Activated naive CD8-positive, alpha-beta T cell treated with anti-CD3 and anti-CD28 coated beads for 36 hours (primary cell): ENCODE measurements at places on chromosomes 11 and 22. TPM values are rescaled to one million over a fixed set of nuclear protein-coding genes. Genes with fewer than 3 reads are reported as not detected.

Gene HBG1
- not detected for total RNA-seq

- no peak overlapping the region for H3K4me3 ChIP-seq
- H3K36me3 ChIP-seq: peaks cover 5% of the 10 kb centered on the region
- no peak overlapping the region for H3K27ac ChIP-seq
- H3K27me3 ChIP-seq: peaks cover 3% of the 10 kb centered on the region
- no peak for DNase-seq
Observed at GRCh38 chr11:65708451-65708850, 3.6 kb upstream of the KAT5 start.

Gene SCGB2A2
- not detected for total RNA-seq

DNA sequence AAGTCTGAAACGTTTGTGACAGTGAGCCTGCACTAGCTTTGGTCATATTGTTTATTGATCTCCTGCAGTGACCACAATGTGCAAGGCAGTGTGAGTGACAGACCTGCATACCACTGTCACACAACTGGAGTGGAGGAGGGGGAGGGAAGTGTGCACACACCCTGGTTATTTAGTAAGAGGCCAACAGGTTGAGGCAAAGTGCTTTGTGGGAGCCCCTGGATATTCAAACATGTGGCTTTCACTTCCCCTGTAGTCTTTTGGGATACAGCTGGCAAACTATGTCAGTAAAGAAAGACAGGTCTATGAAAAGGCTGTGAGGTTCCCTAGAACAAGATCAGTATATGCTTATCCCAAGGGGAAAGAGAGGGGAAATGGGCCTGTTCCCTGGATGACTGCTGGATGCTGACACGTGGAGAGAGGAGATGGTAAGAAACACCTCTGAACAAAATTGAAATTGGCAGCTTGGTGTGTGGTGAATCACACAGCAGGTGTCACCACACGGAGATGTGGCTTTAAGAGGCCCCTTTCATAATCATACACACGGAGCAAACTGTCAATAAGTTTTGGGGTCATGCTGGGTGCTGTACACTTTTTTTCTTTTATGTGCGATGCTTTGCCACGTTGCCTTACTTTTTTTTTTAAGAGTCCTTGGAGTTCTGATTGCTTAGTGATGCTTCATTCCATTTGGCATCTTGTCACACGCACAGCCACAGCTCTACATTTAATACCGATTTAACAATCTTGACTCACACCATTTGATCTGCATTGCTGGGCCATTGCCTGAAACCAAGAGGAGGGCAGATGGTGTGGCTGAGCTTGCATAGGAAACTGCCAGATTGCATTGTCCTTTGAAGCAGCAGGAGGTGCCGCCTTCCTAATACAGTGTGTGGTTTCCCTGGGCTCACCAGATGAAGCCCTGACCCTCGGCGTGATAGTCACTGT is 11.3 kb downstream of the OSBP2 start:
- no peak overlapping the region for H3K27ac ChIP-seq
- no peaks in the 10 kb centered on the region for H3K36me3 ChIP-seq
- H3K4me1 ChIP-seq: peaks cover 11% of the 10 kb centered on the region
- DNase-seq: peak; percentile 5
- no peaks in the 10 kb centered on the region for H3K27me3 ChIP-seq

GRCh38 chr11:92765965-92766371 is 203.5 kb upstream of the MTNR1B start:
- H3K27ac ChIP-seq: no peak overlapping the region
- H3K36me3 ChIP-seq: no peaks in the 10 kb centered on the region
- peaks cover 8% of the 10 kb centered on the region for H3K4me1 ChIP-seq
- H3K4me3 ChIP-seq: peak overlapping the region; percentile 12
- peaks cover 36% of the 10 kb centered on the region for H3K27me3 ChIP-seq
- no peak for DNase-seq

- DNase-seq: no peak
- H3K4me3 ChIP-seq: no peak overlapping the region
- peaks cover 5% of the 10 kb centered on the region for H3K4me1 ChIP-seq
- H3K27ac ChIP-seq: no peak overlapping the region
Observed at GRCh38 chr11:130159139-130159538, 443 bp upstream of the ST14 start.

DNA sequence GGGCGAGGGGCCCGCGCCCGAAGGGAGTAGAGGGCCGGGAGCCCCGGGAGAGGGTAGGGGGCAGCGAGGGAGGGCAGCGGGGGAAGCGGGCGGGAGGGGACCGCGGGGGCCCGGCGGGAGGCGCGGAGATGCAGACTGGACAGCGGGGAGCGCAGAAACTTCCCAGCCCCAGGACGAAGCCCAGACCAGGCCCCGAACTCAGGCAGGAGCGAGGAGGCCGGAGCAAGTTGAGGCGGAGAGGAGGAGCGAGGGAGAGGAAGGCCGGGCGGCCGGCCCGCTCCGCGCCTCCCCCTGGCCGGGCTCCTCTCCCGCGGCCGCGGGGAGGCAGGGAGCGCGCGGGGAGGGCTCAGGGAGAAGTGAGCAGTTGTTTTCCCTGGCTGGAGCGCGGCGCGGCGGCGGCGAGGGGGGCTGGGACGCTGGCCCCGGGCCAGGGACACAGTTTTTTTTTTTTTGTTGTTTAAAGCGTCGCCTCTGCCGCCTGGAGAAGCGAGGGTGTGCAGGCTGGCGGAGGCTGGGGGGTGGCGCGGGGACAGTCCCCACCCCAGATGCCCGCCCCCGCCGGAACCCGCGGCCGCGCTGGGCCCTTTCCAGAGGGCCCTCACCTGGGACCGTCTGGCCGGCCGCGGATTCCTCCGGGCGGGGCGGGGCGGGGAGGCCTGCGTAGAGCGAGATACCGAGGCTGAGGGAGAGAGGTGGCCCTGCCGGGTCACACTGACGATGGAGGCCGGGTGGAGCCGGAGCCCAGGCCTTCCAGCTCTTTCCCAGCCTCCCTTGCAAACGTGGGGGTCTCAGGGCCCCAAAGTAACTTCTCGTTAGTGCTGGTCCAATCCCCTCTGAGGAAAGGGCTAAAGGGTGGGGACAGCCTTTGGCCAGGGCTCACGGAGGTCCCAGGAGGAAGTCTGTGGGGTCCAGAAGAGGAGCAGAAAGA is at the start of gene LTBP3:
Gene LTBP3 (minus strand): TSS at position 358 of the 928 bp plus-strand sequence. CDS start 400 bp downstream, outside the sequence.
- H3K4me3 ChIP-seq: peak within 1 kb of the TSS; percentile 85
- H3K27me3 ChIP-seq: no peaks in the 10 kb centered on the region
- DNase-seq: peak; percentile 48
- H3K27ac ChIP-seq: peak within 1 kb of the TSS; percentile 80

Gene GP1BB
- total RNA-seq: not detected

Gene SOX10
- not detected for total RNA-seq

GRCh38 chr11:129278586-129279319 is 86.6 kb upstream of the ARHGAP32 start:
- peaks cover 34% of the 10 kb centered on the region for H3K4me1 ChIP-seq
- DNase-seq: peak; percentile 38
- peaks cover 17% of the 10 kb centered on the region for H3K27me3 ChIP-seq
- H3K36me3 ChIP-seq: no peaks in the 10 kb centered on the region
- H3K4me3 ChIP-seq: peak overlapping the region; percentile 83

GRCh38 chr22:29313576-29314466 is 1.7 kb downstream of the RASL10A start:
- H3K27ac ChIP-seq: no peak overlapping the region
- peak overlapping the region; percentile 15 for H3K4me3 ChIP-seq
- no peaks in the 10 kb centered on the region for H3K36me3 ChIP-seq
- H3K27me3 ChIP-seq: peaks cover 47% of the 10 kb centered on the region

Gene ISX
- not detected for total RNA-seq

- no peak overlapping the region for H3K27ac ChIP-seq
- DNase-seq: no peak
- H3K36me3 ChIP-seq: no peaks in the 10 kb centered on the region
Observed at GRCh38 chr22:21067901-21068680, 22.3 kb downstream of the LRRC74B start.

- H3K36me3 ChIP-seq: no peaks in the 10 kb centered on the region
- H3K4me1 ChIP-seq: peaks cover 21% of the 10 kb centered on the region
- DNase-seq: no peak
Observed at GRCh38 chr11:44627165-44627789, 61.8 kb downstream of the CD82 start.

Gene SLC1A2
- total RNA-seq: 0.08 TPM
